Tibial nerve (tissue), 4 donors: ENCODE measurements at places on chromosomes 13 and 19. TPM values are rescaled to one million over a fixed set of nuclear protein-coding genes. Genes with fewer than 3 reads are reported as not detected.
A peak's percentile ranks its signal among the peaks of the same experiment; 100 is the strongest.

- DNase-seq, result no peak
- H3K27ac ChIP-seq, result no peak overlapping the region
- H3K27me3 ChIP-seq, result no peaks in the 10 kb centered on the region
- H3K36me3 ChIP-seq, result no peaks in the 10 kb centered on the region
- no peak overlapping the region for H3K4me3 ChIP-seq
Observed at GRCh38 chr19:14542711-14543328, 13.4 kb downstream of the TECR start.

DNA sequence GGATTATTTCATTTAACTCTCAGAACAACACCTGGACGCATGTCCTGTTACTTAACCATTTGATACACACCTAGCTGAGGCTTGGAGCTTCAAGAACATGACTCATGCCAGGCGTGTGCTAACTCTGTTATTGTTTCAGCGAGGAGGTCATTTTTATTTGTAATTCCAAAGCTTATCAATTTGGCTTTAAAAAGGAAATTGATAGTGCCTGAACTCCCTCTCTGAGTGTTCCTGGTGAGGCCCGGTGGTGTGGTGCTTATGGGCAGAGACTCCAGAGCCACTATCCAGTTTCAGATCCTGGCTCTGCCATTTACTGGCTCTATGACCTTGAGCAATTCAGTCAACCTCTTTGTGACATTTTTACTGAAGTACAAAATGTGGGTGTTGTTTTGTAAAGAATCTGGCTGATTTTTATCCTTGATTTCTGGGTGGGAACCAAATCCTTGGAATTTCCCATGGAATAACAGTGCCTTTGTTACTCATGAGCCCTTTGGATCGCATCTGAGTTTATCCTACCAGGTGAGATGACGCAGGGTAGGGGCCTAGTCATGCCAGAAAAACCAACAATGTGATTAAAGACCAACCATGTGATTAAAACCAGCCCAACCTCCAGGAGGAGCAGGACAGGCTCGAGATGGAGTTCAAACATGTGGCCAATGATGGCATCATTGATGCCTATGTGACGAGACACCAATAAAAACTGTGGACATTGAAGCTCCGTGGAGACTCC, 198.8 kb downstream of the MYO16 start:
- H3K27ac ChIP-seq, result no peak overlapping the region
- H3K4me3 ChIP-seq, result no peak overlapping the region
- no peaks in the 10 kb centered on the region for H3K4me1 ChIP-seq
- no peaks in the 10 kb centered on the region for H3K36me3 ChIP-seq
- DNase-seq, result no peak
- no peaks in the 10 kb centered on the region for H3K27me3 ChIP-seq

- no peak for DNase-seq
- no peak overlapping the region for H3K4me3 ChIP-seq
- H3K27ac ChIP-seq, result no peak overlapping the region
Observed at GRCh38 chr13:37899753-37900152, 30.2 kb upstream of the TRPC4 start.

The TLE6 gene
- total RNA-seq, result 13.5 TPM

- H3K27me3 ChIP-seq, result no peaks in the 10 kb centered on the region
- DNase-seq, result no peak
- H3K36me3 ChIP-seq, result peaks cover 5% of the 10 kb centered on the region
- H3K4me1 ChIP-seq, result peaks cover 13% of the 10 kb centered on the region
- peak overlapping the region; percentile 88 for H3K27ac ChIP-seq
- H3K4me3 ChIP-seq, result peak overlapping the region; percentile 91
Observed at GRCh38 chr13:49935171-49936074, 717 bp downstream of the SPRYD7 start.

GRCh38 chr19:15265850-15266248, 33.6 kb upstream of the EPHX3 start:
- DNase-seq, result peak; percentile 84
- H3K36me3 ChIP-seq, result peaks cover 11% of the 10 kb centered on the region
- H3K4me1 ChIP-seq, result peaks cover 60% of the 10 kb centered on the region
- H3K27me3 ChIP-seq, result no peaks in the 10 kb centered on the region
- H3K27ac ChIP-seq, result peak overlapping the region; percentile 52

The SOHLH2 gene
- total RNA-seq, result not detected

DNA sequence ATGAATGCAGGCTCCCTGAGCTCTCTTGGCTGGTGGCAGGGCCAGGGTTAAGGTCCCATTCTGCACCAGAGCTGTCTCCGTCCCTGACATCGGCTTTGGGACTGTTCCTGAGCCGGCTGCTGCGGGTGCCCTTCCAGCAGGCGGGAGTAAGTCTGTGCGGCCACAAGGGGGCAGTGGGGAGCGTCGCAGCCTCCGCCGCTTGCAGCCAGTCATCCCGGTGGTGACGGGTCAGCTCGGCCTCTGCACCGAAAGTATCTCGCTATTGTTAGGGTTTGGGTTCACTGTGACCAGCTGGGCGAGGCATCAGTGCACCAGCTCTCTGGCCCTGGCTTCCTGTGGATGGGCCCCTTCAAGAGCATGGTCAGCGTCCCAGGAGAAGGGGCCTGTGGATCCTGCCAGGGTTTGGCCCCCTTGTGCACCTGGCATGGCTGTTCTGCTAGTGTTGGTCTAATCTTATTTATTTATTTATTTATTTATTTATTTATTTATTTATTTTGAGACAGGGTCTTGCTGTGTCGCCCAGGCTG, 15.1 kb downstream of the NDUFB7 start:
- H3K36me3 ChIP-seq, result peaks cover 11% of the 10 kb centered on the region
- H3K27me3 ChIP-seq, result no peaks in the 10 kb centered on the region
- peaks cover 3% of the 10 kb centered on the region for H3K4me1 ChIP-seq

The ZNF714 gene
- total RNA-seq, result 4.6 TPM

GRCh38 chr13:95568131-95568530, 15.6 kb downstream of the CLDN10 start:
- H3K27me3 ChIP-seq, result no peaks in the 10 kb centered on the region
- no peaks in the 10 kb centered on the region for H3K4me1 ChIP-seq
- no peak overlapping the region for H3K4me3 ChIP-seq
- H3K36me3 ChIP-seq, result no peaks in the 10 kb centered on the region
- no peak overlapping the region for H3K27ac ChIP-seq

- H3K4me1 ChIP-seq, result no peaks in the 10 kb centered on the region
- no peaks in the 10 kb centered on the region for H3K36me3 ChIP-seq
- no peak for DNase-seq
- no peak overlapping the region for H3K4me3 ChIP-seq
- H3K27ac ChIP-seq, result no peak overlapping the region
- H3K27me3 ChIP-seq, result no peaks in the 10 kb centered on the region
Observed at GRCh38 chr19:42816894-42817293, 51.4 kb upstream of the PSG8 start.
